Kidney (tissue), 22 donors: ENCODE measurements at places on chromosomes 11 and 22. TPM values are rescaled to one million over a fixed set of nuclear protein-coding genes. Genes with fewer than 3 reads are reported as not detected.

The ASRGL1 gene
- 62.2 TPM for total RNA-seq

The ASCL2 gene
- 5.0 TPM for total RNA-seq

The KIAA1671 gene
- 65.2 TPM for total RNA-seq

The BCO2 gene
- 9.6 TPM for total RNA-seq

The MEI1 gene
- 14.6 TPM for total RNA-seq

The SLC3A2 gene
- 203 TPM for total RNA-seq
